ENCODE measurements at places on chromosomes 16 and 17.

DNA sequence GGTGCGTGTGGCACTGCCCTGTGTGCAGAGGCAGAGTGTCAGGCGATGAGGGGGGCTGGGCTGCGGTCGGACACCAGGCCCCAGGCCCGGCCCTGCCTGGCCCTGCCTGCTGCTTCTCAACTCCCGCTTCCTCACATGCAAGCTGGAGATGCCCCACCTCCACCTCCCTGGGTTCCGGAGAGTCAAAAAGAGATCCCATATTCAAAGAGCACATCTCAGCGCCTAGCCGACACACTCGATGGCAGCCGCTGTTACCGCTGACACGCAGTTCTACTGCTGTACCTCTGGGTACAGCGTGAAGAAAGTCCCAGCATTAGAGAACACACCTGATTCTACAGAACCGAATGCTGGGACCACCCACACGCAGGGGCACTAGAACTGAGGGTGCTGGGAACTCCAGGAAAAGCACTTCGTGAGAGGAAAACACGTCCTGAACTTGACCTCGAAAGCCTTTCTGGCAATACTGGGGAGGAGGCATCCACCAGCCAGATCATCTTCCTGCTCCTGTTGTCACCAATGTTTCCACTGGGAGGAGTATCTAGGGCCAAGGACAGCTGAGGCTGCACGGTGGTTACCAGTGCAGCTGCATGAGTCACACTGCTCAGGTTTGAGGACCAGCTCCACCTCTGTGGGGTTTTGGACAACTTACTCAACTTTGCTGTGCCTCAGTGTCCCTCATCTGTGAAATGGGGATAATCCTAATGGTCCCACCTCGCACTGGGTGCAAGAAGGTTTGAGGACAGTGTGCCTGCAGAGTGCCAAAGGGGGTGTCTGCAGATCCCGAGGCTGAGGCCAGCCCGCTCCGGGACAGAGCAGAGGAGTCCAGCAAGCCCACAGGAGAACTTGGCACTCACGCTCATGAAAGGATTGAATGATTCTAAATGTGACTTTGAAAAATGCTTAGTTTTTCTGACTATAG, 100.4 kb upstream of the DNAH17 start:
- DNase-seq: no peak

GRCh38 chr17:21549107-21549687, 143.1 kb upstream of the KCNJ18 start:
- DNase-seq: no peak

DNA sequence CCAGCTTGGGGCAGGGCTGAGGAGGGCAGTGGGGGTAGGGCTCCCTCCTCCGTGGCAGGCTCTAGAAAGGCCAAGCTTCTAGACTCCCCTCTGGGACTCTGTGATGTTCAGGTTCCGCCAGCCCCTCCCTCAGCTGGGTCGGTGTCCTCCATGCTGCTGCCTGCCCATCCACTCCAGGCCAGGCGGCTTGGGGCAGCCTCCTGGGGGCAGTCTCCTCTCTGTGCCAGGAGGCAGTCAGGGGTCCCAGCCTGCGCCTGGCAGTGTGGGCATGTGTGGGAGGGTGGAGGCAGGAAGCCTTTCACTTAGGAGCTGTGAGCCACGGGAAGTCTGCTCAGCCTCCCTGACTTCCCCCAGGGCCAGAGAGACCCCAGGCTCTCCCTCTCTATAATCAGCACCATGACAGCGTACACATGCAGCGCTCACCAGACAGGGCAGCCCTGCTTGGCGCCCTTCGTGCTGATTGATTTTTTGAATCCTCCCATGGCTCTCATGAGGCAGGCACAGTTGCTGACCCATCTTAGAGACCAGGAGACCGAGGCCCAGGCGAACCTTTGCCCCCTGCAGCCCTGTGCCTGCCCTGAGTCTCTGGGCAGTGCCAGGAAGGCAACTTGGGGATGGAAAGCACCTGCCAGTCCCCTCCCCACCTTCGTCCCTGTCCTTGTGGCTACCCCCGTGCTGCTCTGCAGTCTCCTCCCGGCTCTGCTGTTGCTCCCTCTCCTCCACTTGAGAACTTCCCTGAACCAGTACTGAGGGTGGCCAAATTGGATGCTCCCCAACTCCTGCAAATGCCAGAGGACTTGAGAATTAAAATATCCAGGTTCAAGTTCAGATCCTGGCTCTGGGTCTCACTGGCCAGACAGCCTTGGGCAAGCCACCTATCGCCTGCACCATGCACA, 234.7 kb upstream of the GSE1 start:
- DNase-seq: no peak

DNA sequence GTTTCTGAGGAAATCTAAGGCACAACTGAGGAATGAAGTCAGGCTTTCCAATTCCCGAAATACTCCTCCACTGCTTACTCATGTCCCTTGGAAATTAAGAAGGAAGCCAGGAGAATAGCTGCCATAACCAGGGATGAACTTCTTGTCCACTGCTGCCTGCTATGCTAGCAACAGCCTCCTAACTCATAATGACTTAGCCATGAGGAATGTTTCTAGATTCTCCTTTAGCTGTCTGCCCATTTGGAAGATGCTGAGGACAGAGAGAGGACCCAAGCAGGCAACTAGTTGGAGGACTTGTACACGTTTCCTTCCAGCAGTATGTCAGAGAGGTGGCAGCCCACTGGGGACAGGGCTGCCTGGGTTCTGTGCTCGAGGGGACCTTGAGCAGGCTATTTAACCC, 939 bp upstream of the CCL2 start:
- no peak for DNase-seq

DNA sequence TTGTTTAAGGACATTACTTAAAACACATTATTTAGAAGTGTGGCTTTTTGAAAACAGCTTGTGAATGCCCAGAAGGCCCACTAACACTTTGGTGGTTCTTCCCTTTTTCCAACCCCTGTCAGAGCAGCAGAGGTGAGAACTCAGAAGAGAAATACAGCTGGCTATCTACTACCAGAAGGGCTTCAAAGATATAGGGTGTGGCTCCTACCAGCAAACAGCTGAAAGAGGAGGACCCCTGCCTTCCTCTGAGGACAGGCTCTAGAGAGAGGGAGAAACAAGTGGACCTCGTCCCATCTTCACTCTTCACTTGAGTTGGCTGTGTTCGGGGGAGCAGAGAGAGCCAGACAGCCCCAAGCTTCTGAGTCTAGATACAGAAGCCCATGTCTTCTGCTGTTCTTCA, 6.9 kb upstream of the RAPGEFL1 start:
- no peak for DNase-seq

DNA sequence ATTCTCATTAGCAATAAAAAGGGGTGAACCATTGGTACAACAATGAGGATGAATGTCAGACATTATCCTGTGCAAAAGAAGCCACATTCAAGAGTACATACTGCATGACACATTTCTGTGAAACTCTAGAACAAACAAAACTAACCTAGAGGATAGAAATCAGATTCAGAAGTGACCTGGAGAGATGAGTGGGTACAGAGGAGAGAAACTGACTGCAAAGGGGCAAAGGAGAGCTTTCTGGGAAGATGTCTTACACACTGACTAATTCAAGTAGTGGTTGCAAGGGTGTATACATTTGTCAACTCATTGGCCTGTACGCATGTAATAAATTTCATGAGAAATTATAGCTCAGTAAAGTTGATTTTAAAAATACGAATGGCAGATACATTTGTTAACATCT, 115.6 kb downstream of the GAS7 start:
- DNase-seq: no peak

DNA sequence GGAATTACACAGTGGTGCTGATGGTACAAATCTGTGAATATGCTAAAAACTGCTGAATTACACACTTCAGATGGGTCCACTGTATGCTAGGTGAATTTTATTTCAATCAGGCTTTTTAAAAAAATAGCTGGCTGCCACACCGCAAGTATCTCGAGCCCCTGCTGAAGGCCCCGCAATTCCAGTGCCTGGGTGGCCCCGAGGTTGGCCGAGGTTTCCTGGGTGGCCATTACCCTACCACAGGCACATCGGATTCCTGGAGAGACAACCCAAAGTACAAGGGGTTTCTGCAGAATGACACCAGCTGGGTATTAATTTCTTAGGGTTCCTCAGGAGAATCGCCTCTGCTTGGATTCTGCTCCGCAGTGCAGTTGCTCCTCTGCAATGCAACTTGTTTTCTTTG, 127.8 kb downstream of the C16orf95 start:
- no peak for DNase-seq

DNA sequence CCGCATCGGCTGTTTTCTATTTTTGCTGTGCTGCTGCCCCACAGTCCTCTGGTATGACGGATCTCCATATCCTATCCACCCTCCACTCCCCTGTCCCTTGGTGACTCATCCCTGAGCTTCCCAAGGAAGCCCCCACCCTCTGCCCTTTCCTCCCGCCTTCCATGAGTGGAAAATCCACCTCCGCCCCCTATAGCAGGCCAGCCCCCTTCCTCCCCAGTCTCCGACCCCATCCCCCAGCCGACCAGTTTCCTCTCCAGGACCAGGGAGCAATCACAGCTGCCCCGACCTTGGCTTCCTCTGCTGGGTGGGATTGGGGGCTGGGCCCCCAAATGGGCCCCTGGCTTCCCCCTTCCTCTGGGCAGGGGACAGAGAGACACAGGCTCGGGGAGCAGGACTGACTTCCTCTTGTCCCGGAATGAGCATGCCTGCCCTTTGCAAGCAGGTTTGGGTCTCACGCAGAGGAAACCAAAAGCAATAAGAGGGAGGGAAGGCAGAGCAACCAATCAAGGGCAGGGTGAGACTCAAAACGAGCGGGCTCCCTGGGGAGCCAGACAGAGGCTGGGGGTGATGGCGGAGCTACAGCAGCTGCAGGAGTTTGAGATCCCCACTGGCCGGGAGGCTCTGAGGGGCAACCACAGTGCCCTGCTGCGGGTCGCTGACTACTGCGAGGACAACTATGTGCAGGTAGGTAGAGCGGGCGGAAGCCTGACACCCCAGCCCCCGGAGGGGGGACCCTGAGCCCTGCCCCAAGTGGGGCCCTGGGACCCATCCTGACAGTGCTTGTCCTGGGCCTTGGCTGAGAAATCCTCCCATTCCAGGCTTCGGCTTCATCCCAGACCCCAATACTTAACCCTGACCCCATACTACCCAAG, at the start of the genes ABI3 and GNGT2:
TSS of gene ABI3 (plus strand) at position 550 of the 872 bp plus-strand sequence. CDS start at position 568, 18 bp downstream.
TSS of gene GNGT2 (minus strand) at position 417 of the 872 bp plus-strand sequence. CDS start 3,152 bp downstream, outside the sequence.
- no peak for DNase-seq

- DNase-seq: no peak
These were observed 26.0 kb downstream of the KLHDC4 start for GRCh38 chr16:87739801-87740200.

- DNase-seq: no peak
These were observed 6.9 kb downstream of the CYBC1 start for GRCh38 chr17:82443465-82444283.

GRCh38 chr17:35786941-35787432, 8.5 kb downstream of the MMP28 start:
- DNase-seq: no peak

DNA sequence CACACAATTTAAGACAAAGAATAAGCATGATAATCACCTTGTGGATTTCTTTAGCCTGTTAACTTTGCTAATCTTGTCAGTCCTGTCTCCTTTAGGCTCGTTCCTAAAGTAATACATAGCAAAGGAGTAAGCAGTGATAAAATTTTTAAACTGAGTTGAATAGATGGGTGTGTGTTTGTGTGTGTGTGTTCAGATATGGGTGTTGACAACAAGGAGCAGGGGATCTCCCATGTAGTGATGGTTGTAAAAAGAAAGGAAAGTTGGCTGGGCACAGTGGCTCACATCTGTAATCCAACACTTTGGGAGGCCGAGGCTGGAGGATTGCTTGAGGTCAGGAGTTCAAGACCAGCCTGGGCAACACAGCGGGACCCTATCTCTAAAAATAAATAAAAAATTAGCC, 44.6 kb upstream of the KCNJ2 start:
- no peak for DNase-seq

DNA sequence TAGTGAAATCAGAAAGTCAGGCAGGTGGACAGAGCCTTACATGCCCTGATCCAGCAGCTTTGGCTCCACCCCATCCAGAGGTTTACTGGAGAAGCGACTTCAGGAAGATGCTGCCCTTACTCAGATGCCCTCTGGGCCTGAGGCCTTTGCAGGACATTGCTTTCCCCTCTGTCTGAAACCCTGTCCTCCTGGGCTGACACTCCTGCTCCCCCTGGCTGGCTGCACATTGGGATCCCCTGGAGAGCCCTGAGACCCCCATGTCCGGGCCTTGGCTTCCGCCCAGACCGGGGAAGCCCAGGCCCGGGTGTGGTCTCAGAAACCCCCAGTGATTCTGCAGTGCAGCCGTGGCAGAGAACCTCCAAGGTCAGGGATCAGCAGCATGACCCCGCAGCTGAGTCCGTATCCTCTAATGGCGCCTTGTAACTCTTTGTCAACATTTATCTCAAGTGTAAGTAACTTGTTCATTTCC, 36.6 kb downstream of the BCO1 start:
- DNase-seq: no peak

- DNase-seq: no peak
These were observed 17.7 kb downstream of the KSR1 start for GRCh38 chr17:27473748-27474609.

DNA sequence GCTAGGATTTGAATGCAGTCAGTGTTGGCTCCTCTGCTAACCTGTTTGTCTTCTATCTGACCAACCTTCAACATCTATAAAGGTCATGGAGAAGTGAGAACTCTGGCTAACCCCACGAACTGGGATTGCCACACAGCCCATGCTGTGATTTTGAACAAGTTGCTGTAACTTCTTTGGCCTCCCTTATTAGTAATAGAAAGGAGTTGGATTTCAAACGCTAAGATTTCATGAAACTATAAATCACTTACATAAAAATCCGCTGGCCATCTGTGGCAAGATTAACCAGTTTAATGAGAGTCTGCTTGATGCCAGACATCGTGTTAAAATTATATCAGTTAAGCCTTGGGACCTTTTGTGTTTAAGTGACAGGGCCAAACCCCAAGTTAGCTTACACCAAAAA, 53.4 kb downstream of the HSD17B2 start:
- no peak for DNase-seq

DNA sequence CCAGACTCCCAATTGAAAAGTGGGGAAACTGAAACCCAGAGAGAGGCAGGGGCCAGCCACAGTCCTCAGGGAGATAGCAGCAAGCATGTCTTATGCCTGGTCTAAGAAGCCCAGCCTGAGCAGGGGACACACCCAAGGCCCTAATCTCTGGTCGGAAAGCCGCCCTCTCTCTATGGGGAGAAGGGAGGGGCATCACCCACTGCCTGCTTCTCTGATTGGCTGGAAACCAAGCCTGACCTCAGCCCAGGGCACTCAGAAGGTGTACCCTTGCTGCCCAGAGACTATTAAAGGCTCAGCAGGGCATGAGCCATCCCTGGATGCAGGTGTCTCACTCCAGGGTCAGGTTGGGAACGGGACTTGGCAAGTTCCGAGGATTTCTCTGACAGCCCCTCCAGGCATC, 5.7 kb upstream of the KRT13 start:
- no peak for DNase-seq

Data from SK-N-MC (cell line).